Gastrocnemius medialis (tissue), 4 donors: ENCODE measurements at places on chromosomes 16 and 17.

DNA sequence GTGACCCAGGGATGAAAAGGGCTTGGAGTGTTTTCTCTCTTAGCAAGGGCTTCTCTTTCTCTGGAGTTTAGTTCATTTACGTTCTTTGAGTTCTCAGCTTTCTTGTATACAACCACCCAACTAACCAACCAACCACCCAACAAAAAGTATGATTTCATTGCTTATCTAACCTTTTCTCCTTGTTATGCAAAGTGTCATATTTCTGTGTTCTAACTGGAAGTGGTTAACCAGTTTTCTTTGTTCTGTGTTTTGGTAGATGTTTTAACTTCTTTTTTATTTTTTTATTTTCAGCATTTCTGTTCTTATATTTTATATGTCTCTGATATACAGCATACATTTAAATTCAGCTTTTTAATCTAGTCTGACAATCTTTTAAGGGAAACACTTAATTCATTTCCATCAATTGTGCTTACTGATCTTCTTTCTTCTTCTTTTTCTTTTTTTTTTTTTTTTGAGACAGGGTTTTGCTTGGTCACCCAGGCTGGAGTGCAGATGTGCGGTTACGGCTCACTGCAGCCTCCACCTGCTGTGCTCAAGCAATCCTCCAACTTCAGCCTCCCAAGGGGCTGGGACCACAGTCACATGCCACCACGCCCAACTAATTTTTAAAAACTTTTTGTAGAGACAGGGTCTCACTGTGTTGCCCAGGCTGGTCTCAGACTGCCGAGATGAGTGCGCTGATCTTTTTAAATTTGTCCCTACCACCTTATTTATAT is 29.6 kb downstream of the NLK start:
- DNase-seq = no peak
- H3K4me3 ChIP-seq = no peak overlapping the region
- H3K27me3 ChIP-seq = no peaks in the 10 kb centered on the region
- no peaks in the 10 kb centered on the region for H3K36me3 ChIP-seq

GRCh38 chr17:31394544-31394943 is 3.1 kb downstream of the RAB11FIP4 start:
- H3K27ac ChIP-seq = no peak overlapping the region
- peaks cover 44% of the 10 kb centered on the region for H3K27me3 ChIP-seq
- H3K4me1 ChIP-seq = no peaks in the 10 kb centered on the region
- DNase-seq = no peak

DNA sequence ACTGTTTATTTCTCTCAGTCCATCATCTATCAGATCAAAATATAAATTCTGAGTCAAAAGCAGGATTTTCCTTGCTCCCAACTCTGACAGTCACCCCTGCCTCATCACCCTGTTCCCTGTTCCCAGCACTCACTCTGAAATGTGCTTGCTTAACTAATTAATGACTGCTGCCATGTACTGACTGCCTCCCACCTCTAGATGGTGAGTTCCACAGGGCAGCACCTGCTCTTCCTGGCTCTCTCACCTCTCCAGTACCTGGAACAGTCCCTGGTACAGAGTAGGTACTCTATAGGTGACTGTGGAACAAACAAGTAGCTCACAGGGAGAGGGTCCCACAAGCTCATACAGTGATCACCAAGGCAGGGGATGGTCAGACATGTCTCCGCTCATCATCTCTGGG is 114.3 kb upstream of the C16orf82 start:
- no peaks in the 10 kb centered on the region for H3K4me1 ChIP-seq
- no peak overlapping the region for H3K4me3 ChIP-seq
- DNase-seq = no peak
- no peaks in the 10 kb centered on the region for H3K36me3 ChIP-seq
- H3K27ac ChIP-seq = no peak overlapping the region
- no peaks in the 10 kb centered on the region for H3K27me3 ChIP-seq

DNA sequence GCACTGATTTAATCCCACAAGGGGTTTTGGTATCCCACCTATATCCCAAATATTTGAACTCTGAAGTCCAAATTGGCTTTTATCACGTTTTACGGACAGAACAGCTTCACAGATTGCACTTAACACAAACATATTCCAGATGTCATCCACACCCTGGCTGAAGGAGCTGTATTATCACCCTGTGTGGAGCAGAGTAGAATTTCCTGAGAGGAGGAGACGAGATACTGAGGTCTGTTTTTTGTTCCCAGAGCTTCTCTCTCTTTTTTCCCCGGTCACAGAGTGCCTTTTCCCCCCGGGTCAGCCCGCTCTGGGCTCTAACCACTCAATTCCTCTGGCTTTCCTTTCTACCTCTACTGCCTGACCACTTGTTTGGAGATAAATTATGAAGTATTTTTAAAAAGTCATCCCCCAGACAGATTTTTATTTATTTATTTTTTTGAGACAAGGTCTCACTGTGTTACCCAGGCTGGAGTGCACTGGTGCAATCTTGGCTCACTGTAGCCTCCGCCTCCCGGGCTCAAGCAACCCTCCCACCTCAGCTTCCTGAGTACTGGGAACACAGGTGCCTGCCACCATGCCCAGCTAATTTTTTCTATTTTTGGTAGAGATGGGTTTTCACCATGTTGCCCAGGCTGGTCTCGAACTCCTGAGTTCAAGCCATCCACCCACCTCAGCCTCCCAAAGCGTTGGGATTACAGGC is 30.7 kb downstream of the DNAH2 start:
- peaks cover 3% of the 10 kb centered on the region for H3K27me3 ChIP-seq
- no peaks in the 10 kb centered on the region for H3K4me1 ChIP-seq
- H3K4me3 ChIP-seq = no peak overlapping the region
- DNase-seq = no peak
- H3K36me3 ChIP-seq = no peaks in the 10 kb centered on the region

- no peaks in the 10 kb centered on the region for H3K36me3 ChIP-seq
- peaks cover 33% of the 10 kb centered on the region for H3K4me1 ChIP-seq
- H3K27me3 ChIP-seq = peaks cover 88% of the 10 kb centered on the region
- H3K4me3 ChIP-seq = no peak overlapping the region
Measured at GRCh38 chr17:79801156-79802038, 4.5 kb upstream of the CBX8 start.

DNA sequence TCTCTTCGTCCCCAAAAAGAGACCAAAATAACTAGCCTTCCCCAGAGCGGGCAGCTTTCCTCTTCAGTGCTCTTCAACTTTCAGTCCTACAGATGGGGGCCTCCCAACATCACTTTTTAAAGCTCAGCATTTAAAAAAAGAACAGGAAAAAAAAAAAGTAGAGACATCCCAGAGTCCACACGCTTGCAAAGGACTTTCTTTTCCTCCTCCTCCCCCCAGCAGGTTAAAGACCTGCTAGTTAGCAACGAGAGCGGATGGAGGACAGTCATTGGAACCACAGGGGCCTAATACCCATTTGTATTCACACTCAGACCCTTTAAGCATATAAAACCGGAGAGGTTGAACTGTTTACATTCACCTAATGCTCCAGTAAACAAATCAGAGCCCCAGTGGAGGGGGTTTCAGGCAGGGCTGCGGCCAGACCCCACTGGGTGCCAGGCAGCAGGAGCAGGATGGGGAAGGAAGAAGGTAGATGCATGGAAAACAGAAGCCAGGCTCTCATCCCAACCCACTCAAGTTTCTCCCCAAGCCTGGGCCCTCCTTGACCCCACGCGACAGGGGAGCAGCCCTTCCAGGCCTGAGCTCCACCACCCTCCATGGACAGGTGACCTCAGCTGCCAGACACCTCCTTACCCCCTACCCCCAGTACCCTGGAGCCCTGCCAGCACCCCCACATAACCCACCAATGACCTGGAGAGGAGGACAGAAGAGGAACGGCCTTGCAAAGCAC is 15.2 kb downstream of the ZFHX3 start:
- H3K4me3 ChIP-seq = peak overlapping the region; percentile 12
- H3K27ac ChIP-seq = peak overlapping the region; percentile 99
- no peak for DNase-seq
- peaks cover 68% of the 10 kb centered on the region for H3K4me1 ChIP-seq

- H3K27ac ChIP-seq = no peak overlapping the region
- H3K27me3 ChIP-seq = no peaks in the 10 kb centered on the region
- DNase-seq = no peak
- no peak overlapping the region for H3K4me3 ChIP-seq
- H3K36me3 ChIP-seq = no peaks in the 10 kb centered on the region
- H3K4me1 ChIP-seq = no peaks in the 10 kb centered on the region
Measured at GRCh38 chr16:63980763-63981162, 1141.1 kb downstream of the CDH11 start.
